Activated CD4-positive, alpha-beta T cell treated with anti-CD3 and anti-CD28 coated beads, Interleukin-10, Interleukin-2, amounts not matched to agents 100 ng/mL and 50 ng/mL, durations not matched to agents 16 hours and 8 hours (primary cell): ENCODE measurements at places on chromosomes 2 and 18.

DNA sequence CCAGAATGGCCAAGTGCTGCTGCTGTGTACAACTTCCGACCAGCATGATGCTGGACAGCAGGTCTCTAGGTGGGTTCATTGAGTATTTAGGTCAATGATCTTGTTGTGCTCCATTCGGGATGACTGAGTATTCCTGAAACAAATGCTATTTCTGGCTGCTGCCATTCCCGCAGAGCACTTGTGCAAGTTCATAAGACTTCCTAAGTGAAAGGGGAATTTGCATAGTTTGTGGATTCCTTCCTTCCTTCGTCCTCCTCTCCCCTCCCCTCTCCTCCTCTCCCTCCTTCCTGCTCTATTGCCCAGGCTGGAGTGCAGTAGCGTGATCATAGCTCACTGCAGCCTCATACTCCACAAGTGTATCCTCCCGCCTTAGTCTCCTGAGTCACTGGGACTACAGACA is 40.4 kb downstream of the LDLRAD4 start:
- DNase-seq: no peak

GRCh38 chr18:25230658-25231326 is 121.2 kb downstream of the ZNF521 start:
- no peak for DNase-seq

- DNase-seq: no peak
Observed at GRCh38 chr2:17272652-17273525, 245.4 kb downstream of the RAD51AP2 start.

GRCh38 chr2:156619021-156619539 is 182.9 kb downstream of the GPD2 start:
- no peak for DNase-seq

DNA sequence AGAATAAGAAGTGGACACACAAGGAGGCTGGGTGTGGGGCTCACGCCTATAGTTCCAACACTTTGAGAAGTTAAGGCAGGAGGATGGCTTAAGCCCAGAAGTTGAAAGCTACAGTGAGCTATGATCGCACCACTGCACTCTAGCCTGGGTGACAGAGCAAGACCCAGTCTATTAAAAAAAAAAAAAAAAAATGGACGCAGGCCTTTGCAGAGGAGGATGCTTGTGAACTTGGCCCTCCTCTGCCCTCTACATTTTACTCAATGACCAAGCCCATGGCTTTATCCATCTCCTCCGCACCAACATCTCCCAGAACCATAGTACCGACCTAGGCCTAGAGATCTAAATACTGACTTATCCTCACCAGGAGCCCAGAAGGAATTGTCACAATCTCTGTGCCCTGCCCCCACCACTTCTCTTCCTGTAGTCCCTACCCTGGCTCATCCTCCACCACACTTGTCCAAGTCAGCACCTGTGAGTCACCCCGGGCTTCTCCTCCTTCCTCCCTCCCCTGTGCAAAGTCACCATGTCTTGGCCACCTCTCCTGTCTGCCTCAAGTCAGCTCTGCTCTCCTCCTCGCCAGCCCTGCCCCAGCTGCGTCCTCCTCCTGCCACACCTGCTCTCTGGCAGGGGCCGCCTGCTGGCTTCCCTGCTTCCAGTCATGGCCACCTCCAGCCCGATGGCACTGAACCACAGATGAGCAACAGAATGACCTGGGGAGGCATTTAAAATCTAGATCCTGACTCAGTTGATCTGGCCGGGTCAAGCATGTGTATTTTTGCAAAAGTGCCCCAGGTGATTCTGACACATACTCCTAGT is 35.8 kb upstream of the ASPRV1 start:
- DNase-seq: peak; percentile 38

DNA sequence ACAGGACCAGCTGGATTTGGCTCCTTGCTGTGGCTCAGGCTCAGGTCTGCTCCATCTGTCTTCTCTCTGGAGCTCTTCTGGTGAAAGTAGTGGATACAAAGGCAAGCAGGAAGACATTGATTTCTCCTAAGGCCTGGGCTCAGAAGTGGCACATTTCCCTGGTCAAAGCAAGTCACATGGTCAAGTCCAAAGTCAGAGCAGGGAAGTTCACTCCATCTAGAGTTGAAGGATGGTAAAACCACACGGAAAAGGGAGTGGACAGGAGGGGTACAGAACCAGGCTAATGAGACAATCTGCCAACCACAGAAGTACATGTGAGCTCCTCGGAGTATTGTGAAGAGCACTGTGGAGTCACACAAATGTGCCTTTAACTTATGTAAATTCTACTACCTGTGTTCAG is 66.1 kb downstream of the MARCO start:
- no peak for DNase-seq

- DNase-seq: peak; percentile 64
Observed at GRCh38 chr2:73970850-73971471, 13.7 kb upstream of the TET3 start.

GRCh38 chr18:49698525-49699025 is 114.8 kb downstream of the ACAA2 start:
- DNase-seq: no peak

- DNase-seq: no peak
Observed at GRCh38 chr2:48065096-48065495, 158.8 kb upstream of the FBXO11 start.

- no peak for DNase-seq
Observed at GRCh38 chr2:196318517-196319377, 147.4 kb upstream of the STK17B start.

- no peak for DNase-seq
Observed at GRCh38 chr2:235212501-235213158, 260.8 kb downstream of the SH3BP4 start.
